ENCODE measurements at places on chromosomes 7 and 10.

- DNase-seq: no peak
Observed at GRCh38 chr7:32030904-32031692, 39.1 kb downstream of the PDE1C start.

- no peak for DNase-seq
Observed at GRCh38 chr7:80088705-80089104, 45.9 kb upstream of the GNAI1 start.

GRCh38 chr7:147279964-147280374 is 1163.4 kb downstream of the CNTNAP2 start:
- no peak for DNase-seq

GRCh38 chr10:69831231-69831855 is 29.6 kb downstream of the COL13A1 start:
- no peak for DNase-seq

DNA sequence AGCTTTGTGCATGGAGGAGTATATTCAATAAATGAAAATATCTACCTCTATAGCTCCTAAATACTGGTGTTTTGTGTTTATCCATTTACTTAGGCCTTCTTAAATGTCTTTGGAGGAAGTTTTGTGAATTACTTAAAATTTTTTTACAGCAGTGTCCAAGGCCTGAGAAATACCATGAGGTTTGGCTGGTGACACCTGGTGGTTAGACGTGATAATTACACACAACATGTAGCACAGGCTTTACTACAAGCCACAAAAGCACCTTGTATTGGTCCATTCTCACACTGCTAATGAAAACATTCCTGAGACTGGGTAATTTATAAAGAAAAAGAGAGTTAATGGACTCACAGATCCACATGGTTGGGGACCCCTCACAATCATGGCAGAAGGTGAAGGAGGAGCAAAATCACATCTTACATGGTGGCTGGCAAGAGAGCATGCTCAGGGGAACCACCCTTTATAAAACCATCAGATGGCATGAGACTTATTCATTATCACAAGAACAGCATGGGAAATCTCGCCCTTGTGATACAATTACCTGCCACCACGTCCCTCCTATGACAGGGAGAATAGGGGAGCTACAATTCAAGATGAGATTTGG is 20.6 kb downstream of the HYAL4 start:
- peak; percentile 60 for DNase-seq

- DNase-seq: no peak
Observed at GRCh38 chr10:93272884-93273675, 199.4 kb downstream of the CYP26A1 start.

DNA sequence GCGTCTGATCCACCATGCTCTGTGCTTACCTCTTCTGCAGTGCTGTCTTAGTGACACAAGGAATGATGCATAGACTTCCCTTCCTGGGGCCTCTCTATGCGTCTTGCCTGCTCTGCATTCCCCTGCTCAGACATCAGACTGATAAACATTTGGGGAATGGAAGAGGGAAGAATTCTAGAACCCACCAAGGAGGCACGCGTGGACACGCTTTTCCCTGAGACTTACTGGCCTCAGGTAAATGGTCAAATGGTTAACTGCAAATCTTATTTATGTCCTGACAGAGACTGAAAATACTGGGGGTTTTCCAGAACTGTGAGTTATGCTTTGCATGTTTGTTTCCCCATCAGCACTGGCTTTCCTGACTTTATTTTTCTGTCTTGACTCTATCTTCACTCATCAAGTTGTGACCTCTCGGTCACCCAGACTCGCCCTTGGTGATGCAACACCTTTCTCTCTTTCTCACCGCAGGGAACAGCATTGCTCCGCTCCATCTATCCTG is 285.9 kb upstream of the FZD8 start:
- DNase-seq: no peak

GRCh38 chr10:14370894-14371293 is 40.2 kb upstream of the FRMD4A start:
- no peak for DNase-seq

- no peak for DNase-seq
Observed at GRCh38 chr10:11227103-11227502, 209.4 kb downstream of the CELF2 start.

- DNase-seq: peak; percentile 29
Observed at GRCh38 chr7:116948934-116949333, 4.4 kb upstream of the ST7 start.

GRCh38 chr7:38393874-38394273 is 120.4 kb upstream of the TARP start:
- no peak for DNase-seq

DNA sequence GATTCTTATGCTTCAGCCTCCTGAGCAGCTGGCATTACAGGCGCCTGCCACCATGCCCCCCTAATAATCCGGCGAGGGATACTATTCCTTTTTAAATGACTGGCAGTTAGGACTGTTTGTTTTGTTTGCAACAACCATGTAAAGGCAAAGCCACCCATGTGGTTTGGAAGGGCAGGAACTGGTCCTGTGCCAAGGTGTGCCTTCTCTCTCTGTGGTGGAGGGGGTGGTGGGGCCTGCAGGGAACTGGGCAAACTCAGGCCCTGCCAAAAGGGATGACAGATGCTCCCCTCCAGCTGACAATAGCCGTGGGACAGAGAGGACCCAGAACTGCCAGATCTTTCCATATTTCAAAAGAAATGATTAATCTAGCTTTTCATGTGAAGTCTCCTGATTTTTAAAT is 23.5 kb upstream of the WAPL start:
- DNase-seq: no peak

- no peak for DNase-seq
Observed at GRCh38 chr10:131435760-131436457, 124.4 kb upstream of the TCERG1L start.

DNA sequence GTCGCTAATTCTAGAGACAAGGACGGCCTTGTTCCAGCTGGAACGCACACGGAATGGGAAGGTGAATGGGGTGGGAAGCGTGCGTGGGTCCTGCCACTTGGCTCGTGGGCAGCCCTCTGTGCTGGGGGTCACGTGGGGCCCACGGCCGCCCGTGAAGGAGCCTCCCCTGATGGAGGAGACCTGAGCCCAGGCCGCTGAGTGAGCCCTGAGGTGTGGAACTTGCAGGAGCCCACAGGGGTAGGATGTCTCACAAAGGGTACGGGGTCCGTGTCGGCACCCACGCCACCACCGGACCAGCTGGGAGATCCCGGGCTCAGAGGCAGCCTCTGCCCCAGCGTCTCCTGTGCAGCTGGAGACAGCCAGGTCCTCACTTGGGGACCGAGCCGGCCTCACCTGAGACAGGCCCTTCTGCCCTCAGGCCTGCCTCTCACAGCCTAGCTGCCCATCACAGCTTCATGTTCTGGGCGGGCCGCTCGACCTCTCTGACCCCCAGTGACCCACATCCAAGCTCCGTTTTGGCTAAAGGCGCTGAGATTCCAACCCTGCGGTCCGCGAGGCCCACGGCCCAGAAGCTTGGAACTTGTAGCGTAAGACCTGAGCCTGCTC is 84.8 kb downstream of the FOXL3 start:
- peak; percentile 13 for DNase-seq

- no peak for DNase-seq
Observed at GRCh38 chr7:126065766-126066165, 1136.1 kb upstream of the POT1 start.

- DNase-seq: peak; percentile 38
Observed at GRCh38 chr10:119602241-119603095, 5.7 kb upstream of the TIAL1 start.

DNA sequence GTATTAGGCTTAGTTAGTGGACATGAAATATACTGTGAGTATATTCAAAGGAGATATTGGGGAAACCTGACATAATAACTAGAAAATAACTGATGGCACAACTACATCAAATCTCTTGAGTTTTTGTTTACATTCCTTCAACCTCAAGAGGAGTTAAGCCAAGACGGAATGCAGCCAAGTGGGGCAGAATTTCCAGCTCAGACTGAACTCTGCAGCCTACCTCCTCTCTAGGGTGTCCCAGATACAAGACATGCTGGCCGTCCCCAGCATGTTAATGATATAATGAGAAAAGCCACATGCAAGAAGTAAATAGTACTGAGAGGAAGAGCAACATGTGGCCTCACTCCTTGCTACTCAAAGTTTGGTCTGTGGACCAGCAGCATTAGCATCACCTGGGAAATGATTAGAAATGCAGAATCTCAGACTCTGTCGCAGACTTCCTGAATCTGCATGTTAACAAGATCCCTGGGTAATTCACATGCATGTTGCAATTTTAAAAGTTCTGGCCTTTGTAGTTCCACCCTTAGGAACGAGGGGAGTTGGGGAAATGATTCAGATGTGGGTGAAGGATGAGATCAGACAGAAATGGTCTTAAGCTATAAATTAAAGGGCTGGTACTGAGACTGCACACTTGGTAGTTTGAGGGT is 118.4 kb upstream of the CACUL1 start:
- no peak for DNase-seq

DNA sequence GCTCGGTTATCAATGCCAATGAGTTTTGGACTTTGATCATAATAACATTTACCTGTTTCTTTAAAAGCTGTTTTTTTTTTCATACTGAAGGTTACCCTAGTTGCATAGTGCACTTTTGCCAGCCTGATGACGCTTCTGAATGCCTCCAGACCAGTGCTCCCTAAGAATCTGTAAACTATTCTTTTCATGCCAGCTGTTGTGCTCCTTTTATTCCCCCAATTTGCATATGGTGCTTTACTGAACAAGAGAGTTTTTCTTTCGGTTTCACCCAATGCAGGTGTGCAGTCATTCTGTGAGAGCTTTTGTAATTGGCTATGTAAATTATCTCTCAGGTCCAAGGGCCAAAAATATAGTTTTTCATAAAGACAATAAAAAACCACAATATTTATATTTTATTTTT is 48.1 kb upstream of the GLCCI1 start:
- DNase-seq: no peak

DNA sequence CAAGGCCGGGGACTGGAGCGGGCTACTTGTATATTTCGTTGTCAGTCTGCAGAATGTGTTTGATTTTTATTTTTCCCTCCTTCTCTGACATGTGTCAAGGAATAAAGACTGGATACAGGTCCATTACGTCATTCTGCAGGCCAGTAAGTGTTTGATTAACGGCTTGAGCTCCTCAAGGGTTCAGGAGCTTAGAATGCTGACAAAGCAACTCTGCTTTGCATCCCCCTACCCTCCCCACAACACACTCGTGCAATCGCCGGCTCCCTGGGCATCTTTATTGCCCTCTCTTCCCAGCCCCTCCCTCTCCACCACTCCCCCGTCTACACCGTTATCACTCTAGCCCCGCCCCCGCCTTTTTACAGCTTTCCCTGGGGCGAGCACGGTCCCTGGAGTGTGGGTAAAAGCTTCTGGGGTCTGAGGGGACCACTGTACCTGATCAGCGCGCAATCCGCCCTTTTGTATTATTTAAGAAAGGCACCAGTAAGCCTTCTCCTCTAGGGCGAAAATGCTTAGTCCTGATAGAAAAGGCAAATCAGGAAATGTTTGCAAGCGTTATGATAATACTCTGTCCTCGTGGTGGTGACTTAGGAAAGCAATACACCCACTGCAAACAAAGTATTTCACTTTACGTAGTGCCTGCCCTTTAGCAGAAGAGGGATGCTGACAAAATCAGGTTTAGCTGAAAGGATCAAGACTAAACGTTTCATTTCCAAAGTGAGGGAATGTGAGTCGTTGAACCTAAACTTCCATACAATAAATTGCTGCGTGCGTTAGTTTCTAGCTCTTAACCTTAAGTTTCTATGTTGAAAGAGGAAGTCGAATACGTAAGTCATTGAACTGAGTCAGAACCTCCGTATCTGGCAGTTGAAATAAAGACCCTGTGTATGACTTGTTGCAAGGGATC is 1.4 kb upstream of the CREB5 start:
- peak; percentile 73 for DNase-seq

GRCh38 chr10:118871244-118871865 is 116.6 kb upstream of the CACUL1 start:
- DNase-seq: no peak

DNA sequence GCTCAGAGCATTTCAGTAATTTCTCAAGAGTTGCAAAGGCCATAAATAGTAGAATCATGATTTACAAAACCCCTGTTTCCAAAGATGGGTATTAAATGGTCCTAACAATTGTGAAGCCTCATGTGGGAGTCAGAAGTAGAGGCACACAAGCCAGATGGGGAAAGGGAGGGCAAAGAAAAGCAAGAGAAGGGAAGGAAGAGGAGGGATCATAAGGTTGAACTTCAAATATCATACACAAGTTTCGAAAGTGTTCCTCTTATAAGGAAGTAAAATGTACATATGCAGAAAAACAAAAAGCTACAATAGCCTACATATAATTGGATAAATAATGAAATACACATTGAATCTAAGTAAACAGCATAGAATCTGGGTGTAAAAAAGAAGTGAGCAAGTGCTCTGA is 6.0 kb downstream of the LIPN start:
- DNase-seq: no peak

- DNase-seq: no peak
Observed at GRCh38 chr10:92913973-92914372, 65.7 kb downstream of the EXOC6 start.

GRCh38 chr10:97633921-97634320 is 621 bp upstream of the MORN4 start:
- peak; percentile 36 for DNase-seq

GRCh38 chr7:119397156-119397555 is 875.8 kb upstream of the KCND2 start:
- DNase-seq: no peak

DNA sequence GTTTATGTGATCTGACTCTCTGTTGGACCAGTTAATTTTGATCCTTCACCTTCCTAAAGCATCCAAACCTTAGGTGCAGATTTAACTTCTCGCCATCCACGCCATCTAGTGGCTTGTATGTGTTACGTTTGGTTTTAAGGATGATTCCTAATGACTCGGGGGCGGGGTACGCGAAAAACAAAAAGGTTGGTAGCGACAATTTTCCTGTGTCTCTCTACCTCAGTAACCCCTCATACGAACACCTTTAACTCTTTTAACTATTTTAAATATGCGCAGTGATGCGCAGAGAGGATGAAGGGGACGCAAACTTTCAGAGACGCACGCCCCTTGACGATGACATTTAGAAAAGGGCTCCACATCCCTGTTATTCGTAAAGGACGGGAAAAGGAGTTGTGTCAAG is 714 bp upstream of the KCND2 start:
- DNase-seq: peak; percentile 62

- DNase-seq: no peak
Observed at GRCh38 chr7:4079956-4080355, 602.1 kb upstream of the FOXK1 start.

- no peak for DNase-seq
Observed at GRCh38 chr7:123305840-123306375, 106.1 kb upstream of the SLC13A1 start.

- peak; percentile 60 for DNase-seq
Observed at GRCh38 chr10:43671659-43672531, 23.2 kb upstream of the ZNF32 start.

GRCh38 chr10:69092959-69093850 is 5.3 kb downstream of the SRGN start:
- peak; percentile 93 for DNase-seq

- peak; percentile 80 for DNase-seq
Observed at GRCh38 chr10:133158756-133159610, 1.0 kb upstream of the KNDC1 start.

- no peak for DNase-seq
Observed at GRCh38 chr10:102704915-102705314, 9.3 kb downstream of the ARL3 start.

GRCh38 chr7:35418716-35419390 is 165.0 kb upstream of the TBX20 start:
- DNase-seq: no peak

- peak; percentile 71 for DNase-seq
Observed at GRCh38 chr10:119268871-119269506, 61.6 kb downstream of the GRK5 start.

All from stomach (tissue), 19 donors.